ENCODE measurements at places on chromosomes 11 and 22.

DNA sequence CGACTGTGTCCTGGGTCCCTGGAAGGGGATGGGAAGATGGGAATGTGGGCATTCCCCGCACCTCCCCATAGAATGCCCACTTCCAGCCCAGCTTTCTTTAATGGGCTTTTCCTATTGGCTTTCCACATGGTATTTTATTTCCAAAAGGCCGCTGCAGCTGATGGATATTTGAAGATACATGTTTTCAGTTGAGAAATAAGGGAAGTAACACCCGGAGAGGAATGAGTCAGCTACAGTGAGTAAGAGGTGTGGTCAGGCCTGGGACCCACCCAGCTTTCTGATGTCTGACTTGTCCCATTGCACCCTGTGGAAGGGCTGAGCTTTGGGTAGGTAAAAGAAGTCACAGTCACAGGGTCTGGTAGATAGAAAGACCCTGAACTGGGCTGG, 476.9 kb downstream of the MIAT start:
- peak; percentile 91 for DNase-seq

DNA sequence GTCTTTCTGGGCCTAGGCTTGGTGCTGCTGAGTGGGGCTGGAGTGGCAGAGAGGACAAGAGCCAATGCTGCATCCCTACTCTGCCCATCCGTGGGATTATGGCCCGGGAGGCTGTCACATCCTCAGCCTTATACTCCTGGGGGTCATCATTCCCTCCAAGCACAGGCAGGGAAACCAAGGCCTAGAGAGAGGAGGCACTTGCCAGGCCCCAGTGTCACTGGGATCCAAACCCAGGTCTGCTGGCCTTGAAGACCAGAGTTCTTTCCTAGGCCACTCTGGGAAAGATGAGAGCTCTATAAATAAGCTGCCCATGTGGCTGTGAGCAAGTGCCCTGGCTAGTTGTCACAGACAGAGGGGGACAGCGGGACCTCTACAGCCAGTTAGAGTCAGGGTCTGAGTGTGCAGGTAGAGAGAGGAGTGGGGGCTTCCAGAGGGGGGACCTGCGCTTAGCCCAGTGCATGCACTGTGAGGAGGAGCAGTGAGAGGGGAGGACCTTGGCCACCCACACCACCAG, 4.8 kb downstream of the RELT start:
- DNase-seq: no peak

DNA sequence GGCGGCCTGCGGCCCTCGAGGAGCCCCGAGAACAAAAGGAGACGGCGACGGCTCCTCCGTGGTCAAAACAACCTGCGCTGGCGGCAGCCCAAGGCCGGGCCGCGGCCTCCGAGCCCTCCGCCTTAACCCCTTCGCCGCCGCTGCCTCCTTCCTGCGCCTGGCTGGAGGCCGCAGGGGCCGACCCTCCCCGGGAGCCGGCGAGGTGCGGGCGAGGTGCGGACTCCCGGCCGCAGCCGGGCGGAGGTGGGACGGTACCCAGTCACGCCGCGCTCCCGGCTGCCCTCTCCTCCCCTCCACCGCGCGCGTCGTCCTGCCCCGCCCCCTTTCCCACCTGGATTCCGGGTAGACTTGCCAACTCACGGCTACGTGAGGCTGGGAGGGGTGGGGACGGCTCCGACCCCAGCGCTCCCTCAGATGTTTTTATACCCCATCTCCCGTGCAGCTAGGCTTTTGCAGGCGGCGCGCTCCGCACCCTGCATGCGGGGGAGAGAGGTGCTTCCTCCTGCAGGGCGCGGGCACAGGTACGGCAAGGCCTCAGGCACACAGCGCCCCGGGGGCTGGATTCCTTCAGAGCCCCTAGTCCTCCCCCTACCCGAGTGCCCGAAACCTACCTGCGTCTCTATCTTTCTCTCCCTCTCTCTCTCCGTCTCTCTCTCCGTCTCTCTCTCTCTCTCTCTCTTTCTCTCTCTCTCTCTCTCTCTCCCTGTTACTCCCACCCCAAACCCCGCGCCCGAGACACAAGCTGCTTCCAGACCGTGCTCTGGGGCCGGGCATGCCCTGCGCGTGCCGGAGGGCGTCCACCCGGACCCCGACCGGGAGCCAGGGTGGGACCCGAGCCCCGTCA, 2.0 kb downstream of the PDGFB start:
- no peak for DNase-seq

- no peak for DNase-seq
Observed at GRCh38 chr11:77371646-77372045, 70.2 kb upstream of the GDPD4 start.

- peak; percentile 68 for DNase-seq
Observed at GRCh38 chr11:11291041-11292015, 61.7 kb downstream of the CSNK2A3 start.

GRCh38 chr11:46404476-46405017, 13.0 kb upstream of the CHRM4 start:
- DNase-seq: no peak

- peak; percentile 52 for DNase-seq
Observed at GRCh38 chr22:46150034-46150654, at the start of gene PPARA. Gene PPARA (plus strand): TSS chr22:46150526. CDS start chr22:46198384, 47,858 bp downstream.

GRCh38 chr22:23542933-23543332, 37.2 kb downstream of the IGLL1 start:
- DNase-seq: no peak

GRCh38 chr11:96540875-96541274, 151.1 kb downstream of the JRKL start:
- DNase-seq: no peak

DNA sequence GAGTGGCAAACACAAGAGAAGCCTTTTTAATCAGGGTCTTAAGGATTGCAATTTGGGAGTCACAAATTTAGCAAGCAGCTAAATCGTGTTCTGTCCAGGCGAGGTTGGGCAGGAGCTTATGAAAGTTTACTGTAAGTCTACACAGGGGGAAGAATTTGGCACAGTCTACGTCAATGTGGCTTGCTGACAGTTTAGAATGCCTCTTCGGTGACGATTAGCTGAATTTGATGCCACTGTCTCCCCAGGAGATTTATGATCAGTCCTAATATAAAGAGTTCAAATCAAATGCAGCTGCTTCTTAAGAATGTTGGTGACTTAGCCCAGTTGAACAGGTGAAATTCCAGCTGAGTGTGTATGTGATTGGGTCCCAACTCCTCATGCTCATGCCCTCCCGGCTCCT, 114.1 kb upstream of the CLPB start:
- no peak for DNase-seq

DNA sequence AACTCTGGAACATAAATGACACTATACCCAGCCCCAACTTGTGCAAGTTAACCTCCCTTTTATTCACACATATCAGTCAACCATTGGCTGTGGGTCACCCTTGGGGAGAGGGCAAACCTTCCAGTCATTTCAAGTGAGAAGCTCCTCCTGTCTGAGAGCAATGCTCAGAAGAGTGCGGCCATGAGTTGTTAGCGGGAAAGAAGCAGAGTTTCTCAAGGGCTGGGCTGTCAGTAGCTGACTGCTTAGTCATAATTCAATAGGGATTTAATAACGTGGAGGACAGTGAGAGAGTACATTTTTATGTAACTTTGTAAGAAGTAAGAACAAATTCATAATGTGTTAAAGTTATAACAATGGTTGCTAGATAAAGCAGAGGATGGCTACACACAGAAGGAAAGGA, 5.1 kb downstream of the PATE2 start:
- DNase-seq: no peak

DNA sequence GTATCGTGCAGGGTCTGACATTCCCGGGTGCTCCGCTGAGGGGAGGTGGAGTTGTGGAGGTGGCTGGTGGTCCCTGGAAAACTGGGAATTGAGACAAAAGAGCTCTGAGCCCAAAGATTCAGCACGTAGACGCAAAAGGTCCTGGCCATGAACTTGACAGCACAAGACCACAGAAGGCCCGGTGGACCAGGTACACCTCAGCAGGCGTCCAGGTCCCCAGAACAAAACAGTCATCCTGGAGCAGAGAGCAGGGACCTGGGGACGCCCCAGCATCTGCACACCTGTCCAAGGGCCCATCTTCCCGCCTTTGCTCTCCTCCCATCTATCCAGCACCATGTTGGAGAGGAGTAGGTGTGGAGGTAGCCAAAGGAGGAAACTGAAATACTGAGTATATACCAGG, 13.8 kb upstream of the MB start:
- DNase-seq: no peak

GRCh38 chr11:20353829-20354434, 9.6 kb upstream of the HTATIP2 start:
- DNase-seq: no peak

DNA sequence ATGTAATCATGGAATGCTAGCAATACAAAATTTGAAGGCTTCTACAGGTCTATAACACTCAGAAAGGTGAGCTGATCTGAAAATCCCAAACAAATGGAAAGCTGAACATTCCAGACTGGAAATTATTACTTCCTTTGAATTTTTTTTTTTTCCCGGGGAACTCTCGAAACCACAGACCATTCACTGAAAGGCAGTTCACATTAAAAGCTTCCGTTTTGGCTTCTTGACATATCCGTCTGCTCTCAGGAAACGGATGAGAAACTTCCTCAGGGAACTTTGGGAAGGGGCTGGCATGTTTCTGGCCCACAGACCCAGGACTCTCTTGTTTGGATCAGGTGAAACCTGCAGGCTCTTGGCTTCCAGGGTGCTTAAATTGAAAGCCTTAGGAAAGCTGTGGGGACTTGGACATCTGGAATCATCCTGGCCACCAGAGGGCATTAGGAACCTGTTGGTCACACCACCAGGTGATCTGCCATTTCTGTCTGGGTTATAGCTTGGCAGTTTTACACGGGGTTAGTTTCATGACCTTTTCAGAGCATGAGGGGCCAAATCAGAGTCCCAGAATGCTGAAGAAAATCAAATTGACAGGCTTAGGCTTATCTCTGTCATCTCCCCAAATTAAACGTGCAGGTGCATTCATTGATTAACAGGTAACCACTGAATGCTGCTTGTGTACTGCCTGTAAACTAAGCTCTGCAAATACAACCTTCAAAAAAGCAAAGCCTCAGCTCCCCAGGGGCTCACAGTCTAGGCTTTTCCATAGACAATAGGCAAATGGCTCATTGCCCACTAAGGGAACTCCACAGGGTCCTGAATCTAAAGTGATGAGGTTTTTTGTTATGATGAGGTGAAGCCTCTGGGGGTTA, 22.7 kb upstream of the GRAMD1B start:
- DNase-seq: peak; percentile 51

DNA sequence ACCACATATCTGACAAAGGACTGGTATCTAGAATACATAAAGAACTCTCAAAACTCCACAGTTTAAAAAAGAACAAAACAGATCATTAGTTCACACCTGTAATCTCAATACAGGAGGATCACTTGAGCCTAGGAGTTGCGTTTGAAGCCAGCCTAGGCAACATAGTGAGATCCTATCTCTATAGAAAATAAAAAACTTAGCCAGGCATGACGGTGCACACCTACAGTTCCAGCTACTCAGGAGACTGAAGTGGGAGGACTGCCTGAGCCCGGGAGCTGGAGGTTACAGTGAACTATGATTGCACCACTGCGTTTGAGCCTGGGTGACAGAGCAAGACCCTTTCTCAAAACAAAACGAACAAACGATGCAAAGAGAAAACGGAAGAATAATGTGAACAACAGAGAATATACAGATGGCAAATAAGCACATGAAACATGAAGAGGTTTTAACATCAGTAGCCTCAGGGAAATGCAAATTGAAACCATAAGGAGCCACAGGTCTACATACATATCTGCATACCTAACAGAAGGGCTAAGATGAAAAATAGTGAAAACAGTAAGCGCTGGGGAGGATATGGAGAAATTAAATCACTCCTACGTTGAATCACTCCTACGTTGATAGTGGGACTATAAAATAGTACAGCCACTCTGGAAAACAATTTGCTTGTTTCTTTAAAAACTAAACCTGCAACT, 70.7 kb downstream of the DGCR2 start:
- no peak for DNase-seq

- no peak for DNase-seq
Observed at GRCh38 chr11:76831686-76832310, 28.9 kb upstream of the ACER3 start.

- no peak for DNase-seq
Observed at GRCh38 chr11:24861440-24861839, 364.6 kb downstream of the LUZP2 start.

DNA sequence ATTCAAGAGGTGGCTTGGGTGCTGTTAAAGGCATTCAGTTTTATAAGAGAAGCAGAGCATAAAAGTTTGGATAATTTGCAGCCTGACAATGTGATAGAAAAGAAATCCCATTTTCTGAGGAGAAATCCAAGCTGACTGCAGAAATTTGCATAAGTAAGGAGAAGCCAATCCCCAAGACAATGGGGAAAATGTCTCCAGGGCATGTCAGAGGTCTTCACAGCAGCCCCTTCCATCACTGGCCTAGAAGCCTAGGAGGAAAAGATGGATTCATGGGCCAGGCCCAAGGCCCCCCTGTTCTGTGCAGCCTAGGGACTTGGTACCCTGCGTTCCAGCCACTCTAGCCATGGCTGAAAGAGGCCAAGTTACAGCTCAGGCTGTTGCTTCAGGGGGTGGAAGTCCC, 207.3 kb downstream of the METTL15 start:
- no peak for DNase-seq

DNA sequence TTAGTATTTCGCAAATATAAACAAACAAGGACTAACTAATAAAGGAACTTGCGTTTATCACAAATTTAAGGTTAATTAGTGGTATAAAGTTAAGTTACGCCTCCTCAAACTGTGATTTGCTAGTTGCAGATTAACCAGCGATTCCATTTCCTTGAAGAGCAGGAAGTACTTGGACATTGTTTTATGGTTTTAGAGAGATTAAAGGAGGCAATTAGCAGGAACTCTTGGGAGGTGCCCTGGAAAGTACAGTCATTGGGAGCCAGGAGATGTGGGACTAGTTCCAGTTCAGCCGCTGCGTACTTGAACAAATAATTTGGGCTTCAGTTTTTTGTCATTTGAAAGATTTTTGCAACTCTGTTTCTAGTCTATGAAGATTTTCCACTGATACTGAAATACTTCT, 3.3 kb downstream of the FAM118B start:
- no peak for DNase-seq

- no peak for DNase-seq
Observed at GRCh38 chr11:61068581-61068980, 33.7 kb upstream of the CD5 start.

DNA sequence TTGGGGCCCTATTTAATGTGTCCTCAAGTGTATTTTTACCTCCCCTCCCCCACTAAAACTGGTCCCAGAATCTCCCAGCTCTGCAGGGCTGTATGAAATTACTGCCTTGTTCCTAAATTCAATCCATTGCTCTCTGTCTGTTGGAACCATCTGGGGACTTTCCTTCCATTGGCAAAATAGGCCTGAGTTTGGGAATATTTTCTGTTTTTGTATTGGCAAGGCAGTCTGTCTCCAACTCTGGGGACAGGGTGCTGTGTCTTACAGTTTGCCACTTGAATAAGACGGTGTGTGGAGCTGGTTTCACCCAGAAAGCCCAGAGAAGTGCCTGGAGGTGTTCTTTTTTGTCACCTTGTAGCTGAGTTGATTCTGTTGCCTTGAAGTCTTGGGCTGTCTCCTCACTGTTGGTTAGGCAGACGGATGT, 1.3 kb downstream of the PACS1 start:
- no peak for DNase-seq

- DNase-seq: no peak
Observed at GRCh38 chr11:107050121-107050520, 31.8 kb upstream of the GUCY1A2 start.

GRCh38 chr22:23102002-23102655, 31.8 kb downstream of the GNAZ start:
- DNase-seq: no peak

Measured in MV-4-11 (cell line).